SJSA1 (cell line): ENCODE measurements at places on chromosomes 5 and 9.

- DNase-seq: no peak
Measured at GRCh38 chr9:79621916-79622575, 50.3 kb downstream of the TLE4 start.

- no peak for DNase-seq
Measured at GRCh38 chr5:173624282-173624681, 7.8 kb upstream of the BOD1 start.

- no peak for DNase-seq
Measured at GRCh38 chr5:137734962-137735554, 831 bp downstream of the KLHL3 start.

DNA sequence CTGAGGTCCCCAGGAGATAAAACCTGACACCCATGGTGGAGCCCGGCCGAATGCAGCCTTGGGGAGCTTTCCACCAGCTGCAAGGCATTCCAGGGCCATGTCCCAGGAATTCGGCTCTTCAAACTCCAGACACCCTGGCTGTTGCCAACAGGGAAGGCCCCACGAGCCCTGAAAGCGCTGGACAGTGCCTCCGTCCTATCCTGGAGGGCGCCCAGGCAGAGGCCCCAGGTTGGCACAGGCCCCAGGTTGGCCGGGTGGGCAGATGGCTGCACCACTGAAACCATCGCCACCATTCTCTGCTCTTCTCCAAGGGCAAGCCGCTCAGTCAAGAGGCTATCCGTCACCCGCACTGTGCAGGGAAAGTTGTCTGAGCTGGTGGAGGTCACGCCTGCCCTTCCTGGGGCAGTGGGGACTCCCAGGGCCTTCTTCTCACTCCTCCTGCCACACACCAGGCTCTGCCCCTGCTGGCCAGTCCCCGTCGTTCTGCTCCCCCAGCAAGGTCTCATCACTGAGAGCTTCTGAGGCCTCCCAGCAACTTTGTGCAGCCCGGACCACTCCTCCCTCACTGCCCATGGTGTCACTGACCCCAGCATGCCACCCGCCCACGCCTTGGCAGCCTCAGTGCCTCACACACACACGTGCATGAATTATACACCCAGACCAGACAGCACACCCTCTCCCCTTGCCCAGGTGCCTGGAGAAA is 21.2 kb downstream of the SLC6A3 start:
- DNase-seq: no peak

DNA sequence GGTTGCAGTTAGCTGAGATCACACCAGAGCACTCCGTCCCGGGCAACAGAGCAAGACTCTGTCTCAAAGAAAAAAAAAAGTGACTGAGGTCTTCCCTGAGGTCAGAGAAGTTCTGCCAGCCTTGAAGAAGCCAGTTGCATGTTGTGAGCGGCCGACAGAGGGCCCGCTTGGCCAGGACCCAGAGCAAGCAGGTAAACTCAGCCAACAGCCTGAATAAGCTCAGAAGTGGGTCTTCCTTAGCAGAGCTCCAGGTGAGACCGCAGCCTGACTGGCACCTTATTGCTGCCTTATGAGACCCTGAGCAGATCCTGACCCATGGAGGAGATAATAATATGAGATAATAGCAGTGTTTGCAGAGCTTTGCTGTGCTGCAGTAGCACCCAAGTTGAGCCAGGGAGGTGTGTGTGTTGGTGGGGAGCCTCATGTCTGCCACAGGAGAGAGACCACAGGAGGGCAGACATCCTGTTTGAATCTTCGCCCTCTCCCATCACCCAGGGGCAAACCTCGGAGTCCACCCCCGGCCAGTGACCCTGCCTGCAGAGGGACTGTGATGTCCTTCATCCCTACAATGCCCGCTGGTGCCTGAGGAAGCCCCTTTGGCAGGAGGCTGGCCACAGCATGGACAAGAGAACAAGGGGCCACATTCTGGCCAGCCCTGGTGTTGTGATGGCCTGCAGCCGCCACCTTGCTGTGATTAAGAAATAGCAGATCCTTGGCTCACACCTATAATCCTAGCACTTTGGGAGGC is 10.8 kb upstream of the BARX1 start:
- DNase-seq: no peak

GRCh38 chr5:36156121-36156601 is 4.2 kb downstream of the SKP2 start:
- DNase-seq: no peak

GRCh38 chr9:92522983-92523970 is 12.5 kb downstream of the ECM2 start:
- DNase-seq: no peak
